CD4-positive, alpha-beta T cell treated with Interleukin-4 for 4 hours (primary cell): ENCODE measurements at places on chromosomes 1 and 21.

DNA sequence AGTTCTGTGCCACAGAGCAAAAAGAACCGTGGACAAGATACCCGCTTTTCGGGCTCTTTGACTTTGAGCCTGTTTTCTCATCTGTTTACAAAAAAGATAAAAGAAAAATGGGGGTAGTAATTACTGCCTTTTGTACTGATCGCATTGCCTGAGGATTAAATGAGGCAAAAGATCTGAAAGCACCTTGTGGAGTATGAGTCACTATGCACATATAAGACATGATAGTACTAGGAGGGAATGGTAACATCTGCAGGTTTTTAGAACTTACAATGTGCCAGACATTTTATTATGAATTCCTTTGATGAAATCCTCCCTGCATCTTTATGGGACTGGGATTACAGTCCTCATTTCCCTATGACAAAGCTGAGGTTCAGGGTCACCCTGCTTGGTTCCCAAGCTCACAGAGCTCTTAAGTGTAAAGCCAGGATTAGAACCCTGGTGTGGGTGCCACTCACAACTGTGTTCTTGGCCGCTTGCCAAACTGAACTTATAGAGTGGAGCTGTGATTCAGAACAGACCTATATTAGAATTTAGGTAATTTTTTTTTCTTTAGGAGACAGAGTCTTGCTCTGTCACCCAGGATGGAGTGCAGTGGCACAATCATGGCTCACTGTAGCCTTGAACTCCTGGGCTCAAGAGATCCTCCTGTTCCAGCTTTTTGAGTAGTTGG, 1.8 kb downstream of the DISC1 start:
- peak; percentile 60 for DNase-seq

- DNase-seq: no peak
These were observed 4.5 kb downstream of the LAPTM5 start for GRCh38 chr1:30753118-30753517.

DNA sequence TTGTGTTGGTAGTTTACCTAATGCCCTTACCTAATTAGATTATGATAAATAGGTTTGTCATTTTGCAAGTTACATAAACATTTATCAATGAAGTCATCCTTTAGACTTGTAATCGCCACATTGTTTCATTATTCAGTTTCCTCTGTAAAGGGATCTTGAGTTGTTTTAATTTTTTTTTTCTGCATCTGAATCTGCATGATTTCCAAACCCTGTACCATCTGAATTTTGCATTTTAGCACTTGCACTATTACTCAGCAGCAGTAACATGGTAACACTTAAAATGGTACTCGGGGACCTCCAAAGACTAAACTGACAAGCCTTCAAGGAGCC, 12.4 kb downstream of the TARDBP start:
- no peak for DNase-seq

- no peak for DNase-seq
These were observed 203.0 kb downstream of the PLPP3 start for GRCh38 chr1:56376188-56376984.

DNA sequence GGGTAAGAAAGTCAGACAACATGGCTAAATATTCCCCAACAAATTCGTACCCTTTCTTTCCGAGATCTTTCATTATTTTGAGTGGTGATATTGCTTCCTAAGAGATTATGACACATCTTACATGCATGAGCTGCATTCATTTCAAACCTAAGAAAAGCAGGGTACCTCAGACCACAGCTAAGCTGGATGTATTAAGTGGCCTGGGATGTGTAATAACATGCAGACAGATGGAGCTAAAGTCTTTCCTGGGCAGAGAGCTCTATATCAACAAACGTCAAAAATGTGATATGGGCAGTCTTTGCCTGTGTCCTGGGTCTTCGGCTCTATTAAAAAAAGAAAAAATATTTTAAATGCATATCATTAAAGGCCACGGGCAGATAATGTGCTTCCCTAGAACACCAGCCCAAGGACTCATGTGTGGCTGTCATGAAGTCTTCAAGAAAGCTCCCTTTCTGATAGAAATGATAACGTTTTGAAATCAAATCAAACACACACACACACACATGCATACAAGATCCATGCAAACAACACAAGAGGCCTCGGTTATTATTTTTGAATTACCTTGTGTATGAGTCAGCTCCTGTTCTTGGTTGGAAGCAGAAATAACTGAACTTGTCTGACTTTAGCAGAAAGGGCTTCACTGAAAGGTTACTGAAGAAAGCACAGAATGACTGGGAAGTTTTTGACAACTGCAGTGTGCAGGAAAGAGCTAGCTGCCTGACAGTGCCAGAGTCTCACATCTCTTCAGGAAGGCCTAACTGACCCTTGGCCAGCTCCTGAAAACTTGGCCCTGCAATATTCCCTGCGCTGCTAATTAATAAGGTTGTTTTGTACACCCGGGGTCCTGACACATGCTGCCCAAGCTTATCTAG, 231.2 kb downstream of the DSCAM start:
- no peak for DNase-seq

GRCh38 chr1:160437432-160438316, 37.3 kb downstream of the VANGL2 start:
- peak; percentile 72 for DNase-seq

DNA sequence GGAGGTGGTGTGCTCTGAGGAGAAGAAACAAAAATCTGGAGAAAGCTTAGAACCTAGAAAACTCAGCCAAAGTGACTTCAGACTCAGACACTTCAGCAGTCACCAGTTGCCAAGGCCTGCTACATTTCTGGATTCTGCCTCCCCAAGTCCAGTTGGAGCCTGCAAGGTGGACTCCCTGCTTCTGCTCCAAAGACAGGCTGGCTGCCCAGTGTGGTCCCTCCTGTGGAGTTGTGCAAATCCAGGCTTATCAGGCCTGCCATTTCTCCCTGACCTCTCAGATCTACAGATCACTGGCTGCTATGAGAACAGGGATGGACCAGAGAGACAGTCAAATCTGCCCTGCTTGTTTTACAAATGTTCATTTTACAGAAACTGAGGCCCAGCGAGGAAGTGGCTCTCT, 9.9 kb downstream of the CACHD1 start:
- no peak for DNase-seq
